ENCODE measurements at places on chromosomes 6 and 20. TPM values are rescaled to one million over a fixed set of nuclear protein-coding genes. Genes with fewer than 3 reads are reported as not detected.

SCAF8 gene
- 30.8 TPM for total RNA-seq

ARMH2 gene
- not detected for total RNA-seq

- peak; percentile 25 for DNase-seq
Observed at GRCh38 chr6:145044641-145045246, 690.6 kb downstream of the EPM2A start.

DNA sequence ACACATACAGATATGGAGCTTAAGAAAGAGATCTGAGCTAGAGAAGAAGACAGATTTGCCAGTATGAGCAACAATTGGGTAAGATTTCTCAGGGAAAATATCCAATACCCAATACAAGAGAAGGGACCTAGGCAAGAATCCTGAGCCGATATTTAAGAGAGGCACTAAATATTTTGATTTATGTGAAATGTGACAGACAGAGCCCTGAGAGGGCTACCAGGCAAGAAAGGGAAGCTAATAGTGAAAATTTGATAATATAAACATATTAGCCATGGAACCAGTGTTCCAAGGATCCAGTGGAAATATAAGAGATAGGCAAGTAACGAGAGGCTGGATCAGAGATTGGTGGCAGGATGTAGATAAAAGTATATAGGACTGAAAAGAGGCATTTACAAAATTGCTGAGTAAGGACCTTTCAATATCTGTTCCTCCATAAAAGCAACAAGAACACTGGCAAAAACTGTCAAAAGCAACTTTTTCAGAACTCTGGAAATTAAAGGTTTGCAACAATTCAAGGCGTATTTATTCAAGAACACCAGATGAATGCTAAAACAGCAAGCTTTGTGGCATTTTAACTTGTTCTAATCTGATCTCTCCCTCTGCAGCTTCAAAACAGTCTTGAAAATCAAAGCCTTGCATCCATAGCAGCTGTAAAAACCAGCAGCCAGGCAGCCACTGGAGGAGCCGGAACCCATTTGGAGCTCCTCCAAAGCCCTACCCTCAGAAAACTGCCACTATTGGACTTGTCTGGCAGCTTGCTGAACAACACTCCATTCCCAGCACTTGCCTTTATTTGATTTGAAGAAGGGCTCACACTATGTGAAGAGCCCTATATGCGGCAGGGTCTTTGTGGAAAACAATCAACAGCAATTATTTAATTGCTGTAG lies 58.8 kb downstream of the REV3L start:
- no peak for DNase-seq

DNA sequence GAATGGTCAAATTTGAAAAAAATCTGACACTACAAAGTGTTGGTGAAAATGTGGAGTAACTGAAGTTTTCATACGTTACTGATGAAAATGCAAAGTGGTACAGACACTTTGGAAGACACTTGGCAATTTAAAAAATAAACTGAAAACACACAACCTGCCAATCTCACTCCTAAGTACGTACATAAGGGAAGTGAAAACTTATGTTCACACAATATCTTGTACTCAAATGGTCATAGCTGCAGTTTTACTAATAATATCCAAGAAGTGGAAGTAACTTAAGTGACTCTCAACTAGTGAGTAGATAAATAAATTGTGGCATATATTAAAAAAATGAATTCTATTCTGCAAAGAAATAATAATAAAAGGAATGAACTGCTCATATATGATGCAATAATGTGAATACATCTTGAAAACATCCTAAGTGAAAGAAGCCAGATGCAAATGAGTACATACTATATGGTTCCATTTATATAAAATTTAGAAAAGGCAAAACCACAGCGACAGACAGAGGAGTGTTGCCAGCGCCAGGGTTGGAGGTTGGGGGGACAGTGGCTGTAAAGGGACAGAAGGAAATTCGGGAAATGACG lies 198.2 kb downstream of the ERMARD start:
- DNase-seq, result no peak

- no peak for DNase-seq
Observed at GRCh38 chr6:23282252-23283021, 713.1 kb downstream of the HDGFL1 start.

Measured in A172 (cell line).